ENCODE measurements at places on chromosomes 1 and 21.

DNA sequence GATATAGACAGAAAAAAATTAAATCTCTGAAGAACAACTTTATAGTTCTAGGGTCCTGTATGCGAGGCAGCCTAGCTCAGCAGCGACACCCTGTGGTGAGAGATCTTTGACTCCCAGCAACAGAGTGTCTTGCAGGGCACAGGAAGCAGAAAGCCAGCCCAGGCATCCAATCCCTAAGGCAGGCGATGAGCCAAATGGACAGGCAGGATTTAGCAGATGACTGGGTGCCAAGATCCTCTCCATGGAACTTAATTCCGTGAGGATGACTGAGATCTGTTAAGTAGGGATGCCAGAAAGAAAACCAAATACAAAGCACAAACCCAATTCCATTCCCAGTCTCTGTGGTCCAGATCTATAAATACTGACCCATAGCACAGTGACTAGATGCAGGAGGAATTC lies 38.8 kb downstream of the HLCS start:
- DNase-seq = no peak

DNA sequence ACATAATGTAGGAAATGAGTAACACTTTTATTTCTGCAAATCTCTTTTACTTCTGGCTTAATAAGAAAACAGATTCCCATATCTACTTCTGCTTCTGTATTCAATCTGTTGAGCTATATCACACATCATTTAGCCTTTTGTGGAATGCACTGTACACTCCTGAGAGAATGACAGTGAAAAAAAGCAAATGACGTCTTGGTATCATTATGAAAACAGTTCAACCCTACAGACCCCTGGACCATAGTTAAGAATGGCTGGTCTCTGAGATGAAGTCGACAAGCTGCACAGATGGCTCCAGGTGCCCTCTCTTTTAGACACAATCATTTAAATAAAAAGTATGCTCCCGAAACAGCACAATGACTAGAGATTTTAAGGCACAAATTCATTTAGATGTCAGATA lies 247.0 kb downstream of the RERE start:
- DNase-seq = no peak

GRCh38 chr1:105172788-105173187 lies 1423.1 kb downstream of the AMY1C start:
- DNase-seq = no peak

- DNase-seq = no peak
Observed at GRCh38 chr1:55059302-55060132, 20.2 kb downstream of the PCSK9 start.

- DNase-seq = no peak
Observed at GRCh38 chr1:159247266-159247665, 42.6 kb downstream of the ACKR1 start.

GRCh38 chr1:50305808-50306207 lies 117.4 kb downstream of the DMRTA2 start:
- DNase-seq = no peak

GRCh38 chr21:45593162-45594022 lies 50.1 kb upstream of the PCBP3 start:
- no peak for DNase-seq

DNA sequence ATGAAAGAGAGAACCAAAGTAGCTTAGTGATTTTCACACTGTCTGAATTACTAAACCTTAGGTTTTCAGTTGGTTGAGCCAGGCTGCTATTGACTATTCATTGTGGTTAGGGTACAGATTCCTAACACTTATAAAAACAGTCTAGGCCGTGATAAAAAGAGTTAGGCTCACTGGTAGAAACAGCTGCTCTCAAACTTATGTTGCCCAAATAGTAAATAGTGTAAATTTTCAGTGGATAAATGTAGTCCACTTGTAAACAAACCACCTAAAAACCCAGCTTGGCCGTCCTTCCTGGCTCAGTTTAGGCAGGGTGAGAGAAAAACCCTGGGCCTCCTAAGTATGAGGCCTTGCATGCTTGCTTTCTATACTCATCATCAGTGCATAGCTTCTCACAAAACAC lies 34.9 kb downstream of the ARID1A start:
- DNase-seq = no peak

DNA sequence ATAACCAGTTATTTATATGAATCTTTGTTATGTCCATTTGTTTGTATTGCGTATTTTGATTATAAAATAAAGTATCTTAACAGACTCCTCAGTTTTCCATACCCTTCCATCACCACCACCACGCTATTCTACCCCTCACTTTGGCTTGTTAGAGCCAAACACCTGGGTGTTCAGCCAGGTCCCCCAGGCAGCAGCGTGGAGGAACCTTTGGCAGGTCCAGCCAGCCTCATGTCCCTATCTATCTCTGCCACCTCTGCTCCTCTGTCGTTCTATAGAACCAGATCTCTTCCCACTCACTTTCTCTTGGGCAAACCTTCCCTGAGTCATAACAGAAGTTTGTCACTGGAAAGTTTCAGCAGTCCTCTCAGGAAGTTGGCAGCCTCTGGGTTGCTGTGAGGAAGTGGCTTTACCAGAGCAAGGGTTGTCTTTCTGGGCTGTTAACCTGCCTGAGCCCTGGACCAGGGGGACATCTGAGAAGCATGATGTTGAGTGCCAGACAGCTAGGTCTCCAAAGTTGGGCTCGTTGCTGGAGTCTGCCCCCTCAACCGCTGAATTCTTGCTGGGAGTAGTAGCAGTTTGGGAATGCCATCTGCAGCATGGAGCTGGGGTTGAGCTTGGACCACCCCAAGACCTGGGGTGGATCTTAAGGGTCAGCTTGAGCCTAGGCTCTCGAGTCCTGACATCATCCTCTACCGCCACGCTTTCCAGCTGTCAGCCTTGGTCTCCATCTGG lies 996 bp upstream of the SH3BGRL3 start:
- no peak for DNase-seq

DNA sequence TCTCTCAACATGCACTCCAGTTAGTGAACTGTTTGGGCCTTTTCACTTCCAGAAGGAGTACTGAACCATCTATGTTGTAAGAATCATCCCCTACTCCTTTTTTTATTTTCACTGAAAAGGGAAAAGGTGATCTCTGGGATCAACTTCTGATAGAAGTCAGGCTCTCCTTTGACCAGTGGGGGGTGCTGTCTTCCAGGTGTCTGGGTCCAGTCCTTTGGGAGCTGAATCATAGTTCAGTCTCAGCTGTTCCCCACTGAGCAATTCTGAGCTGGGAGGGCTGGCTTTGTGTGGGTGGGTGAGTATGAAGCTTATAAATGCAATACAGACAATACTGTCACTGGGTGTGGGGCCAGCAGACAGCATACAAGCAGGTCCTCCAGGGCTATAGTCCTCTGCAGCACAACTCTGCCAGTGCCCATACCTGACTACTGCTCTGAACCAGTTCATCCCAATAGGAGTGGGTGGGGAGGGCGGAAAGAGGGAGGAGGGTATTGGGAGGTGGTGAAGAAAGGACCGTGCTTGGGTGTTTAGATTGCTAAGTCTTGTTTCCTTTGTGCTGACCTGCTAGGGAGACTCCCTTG lies 12.5 kb upstream of the SARS1 start:
- DNase-seq = no peak
